Activated CD4-positive, alpha-beta T cell treated with anti-CD3 and anti-CD28 coated beads, Interleukin-2, amount 50 U/mL, for 16 hours (primary cell): ENCODE measurements at places on chromosomes 12 and 14.

GRCh38 chr14:22798528-22798927 is 16.7 kb downstream of the SLC7A7 start:
- DNase-seq, result no peak

- no peak for DNase-seq
Observed at GRCh38 chr14:93054006-93054405, 61.7 kb downstream of the ITPK1 start.

- peak; percentile 25 for DNase-seq
Observed at GRCh38 chr12:112980491-112981158, 2.3 kb downstream of the OAS2 start.

GRCh38 chr12:38328306-38328895 is 11.8 kb downstream of the ALG10B start:
- DNase-seq, result peak; percentile 35

- no peak for DNase-seq
Observed at GRCh38 chr14:65704437-65704836, 291.9 kb downstream of the FUT8 start.

GRCh38 chr14:71203306-71203705 is 296.0 kb downstream of the PCNX1 start:
- no peak for DNase-seq

DNA sequence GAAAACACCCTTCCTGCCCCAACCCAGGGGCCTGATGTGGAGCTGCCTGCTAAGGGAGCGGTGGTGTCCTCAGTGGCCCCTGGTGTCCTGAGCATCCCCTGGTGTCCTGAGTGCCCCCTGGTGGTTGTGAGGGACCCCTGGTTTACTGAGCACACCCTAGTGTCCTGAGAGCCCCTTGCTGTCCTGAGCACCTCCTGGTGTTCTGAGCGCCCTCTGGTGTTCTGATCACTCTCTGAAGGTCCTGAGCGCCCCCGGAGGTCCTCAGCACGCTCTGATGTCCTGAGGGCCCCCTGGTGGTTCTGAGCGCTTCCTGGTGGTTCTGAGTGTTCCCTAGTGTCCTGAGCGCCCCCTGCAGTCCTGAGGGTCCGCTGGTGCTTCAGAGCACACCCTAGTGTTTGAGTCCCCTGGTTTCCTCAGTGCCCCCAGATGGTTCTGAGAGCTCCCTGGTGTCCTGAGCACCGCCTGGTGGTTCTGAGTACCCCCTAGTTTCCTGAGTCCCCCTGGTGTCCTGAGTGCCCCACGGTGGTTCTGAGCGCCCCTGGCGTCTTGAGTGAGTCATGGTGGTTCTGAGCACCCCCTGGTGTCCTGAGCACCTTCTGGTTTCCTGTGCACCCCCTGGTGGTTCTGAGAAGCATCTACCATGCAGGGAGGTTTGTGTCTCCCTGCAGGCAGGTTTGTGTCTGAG is 1004.2 kb downstream of the TMEM121 start:
- peak; percentile 47 for DNase-seq

- no peak for DNase-seq
Observed at GRCh38 chr12:49854976-49855375, 12.1 kb upstream of the BCDIN3D start.

DNA sequence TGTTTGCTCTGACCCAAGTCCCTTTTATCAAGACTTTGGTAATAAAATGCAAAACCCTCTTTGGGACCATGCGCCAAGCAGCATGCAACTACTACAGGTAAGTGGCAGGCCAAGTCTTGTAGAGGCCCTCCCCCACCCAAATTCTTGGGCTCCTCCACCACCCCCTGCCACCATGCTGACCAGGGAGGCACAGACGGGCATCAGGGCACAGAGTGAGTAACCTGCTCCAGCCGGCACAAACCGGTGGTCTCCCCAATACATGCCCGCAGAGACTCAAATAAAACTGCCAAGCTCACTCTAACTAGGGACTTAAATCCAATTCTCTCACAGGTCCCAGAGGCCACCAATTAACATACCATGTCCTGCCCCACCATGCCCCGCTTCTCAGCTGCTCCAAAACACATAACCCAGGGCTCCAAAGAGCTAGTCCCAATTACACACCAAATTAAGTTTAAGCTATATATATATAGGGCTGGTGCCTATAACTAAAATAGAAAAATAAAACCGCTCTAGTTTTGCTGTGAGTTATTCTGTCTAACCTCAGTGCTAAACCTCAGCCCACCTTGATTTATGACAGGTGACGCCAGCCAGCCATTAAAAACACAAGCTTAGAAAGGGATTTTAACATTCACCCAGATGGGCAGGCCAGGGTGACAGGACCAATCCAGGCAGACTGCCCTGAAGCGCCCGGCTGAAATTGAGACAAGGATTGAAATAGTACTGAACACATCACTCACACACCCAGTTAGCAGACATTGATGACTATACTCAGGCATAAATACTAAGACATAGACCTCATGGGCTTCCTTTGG is 81.0 kb downstream of the CLMN start:
- DNase-seq, result no peak

GRCh38 chr12:91900971-91901370 is 244.7 kb downstream of the BTG1 start:
- no peak for DNase-seq

DNA sequence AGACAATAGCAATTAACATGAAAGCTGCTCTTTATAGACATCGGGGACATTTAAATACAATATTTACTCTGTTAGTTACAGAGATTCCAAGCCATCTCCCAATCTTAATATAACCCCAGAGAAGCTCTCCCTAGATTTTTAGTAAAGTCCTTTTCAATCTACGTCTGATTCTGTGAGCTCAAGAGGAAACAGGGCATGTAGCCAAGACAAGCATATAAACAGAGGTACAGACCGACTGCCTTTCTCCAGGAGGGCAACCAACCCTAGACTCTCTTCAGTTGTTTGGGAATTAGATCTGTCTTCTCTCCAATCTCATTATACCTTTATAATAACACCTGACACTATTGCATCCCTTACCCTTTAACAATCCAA is 57.4 kb downstream of the TMTC1 start:
- DNase-seq, result no peak

DNA sequence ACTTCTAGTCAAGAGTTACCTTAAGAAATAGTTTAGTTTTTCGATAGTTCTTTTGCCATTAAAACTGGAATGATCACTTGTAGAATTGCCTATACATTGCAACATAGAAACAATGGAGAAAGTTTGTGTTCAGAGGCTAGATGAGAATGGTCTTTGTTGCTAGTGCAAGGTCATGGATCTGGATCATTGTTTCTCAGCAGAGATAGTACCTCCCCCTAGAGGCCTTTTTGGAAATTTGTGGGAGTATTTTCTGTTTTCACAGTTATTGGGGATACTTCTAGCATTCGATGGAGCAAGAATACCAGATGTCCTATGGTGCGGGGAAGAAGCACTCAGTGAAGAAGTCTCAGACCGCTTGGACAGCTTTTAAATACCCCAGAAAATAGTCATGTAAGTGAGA is 138.8 kb upstream of the HMGA2 start:
- DNase-seq, result peak; percentile 13

- no peak for DNase-seq
Observed at GRCh38 chr12:6552140-6552551, 3.7 kb downstream of the IFFO1 start.

DNA sequence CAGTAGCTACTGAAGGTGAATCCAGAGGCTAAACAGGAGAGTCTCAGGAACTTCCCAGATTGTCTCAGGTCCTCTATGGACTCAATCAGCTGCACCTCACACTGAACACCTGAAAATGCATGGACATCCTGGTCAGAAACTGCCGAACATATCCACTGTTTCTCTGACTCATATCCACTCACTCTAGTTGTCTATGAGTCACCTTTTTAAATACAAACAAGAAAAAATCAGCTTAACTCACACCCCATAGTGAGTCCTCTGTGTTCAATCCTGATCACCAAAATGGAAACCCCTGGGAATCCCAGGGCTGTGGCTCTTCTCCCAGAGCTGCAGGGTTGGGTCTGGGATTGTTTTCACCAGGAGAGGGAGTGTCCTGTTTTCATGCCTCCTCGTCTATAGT is 556.7 kb downstream of the TMEM121 start:
- no peak for DNase-seq

DNA sequence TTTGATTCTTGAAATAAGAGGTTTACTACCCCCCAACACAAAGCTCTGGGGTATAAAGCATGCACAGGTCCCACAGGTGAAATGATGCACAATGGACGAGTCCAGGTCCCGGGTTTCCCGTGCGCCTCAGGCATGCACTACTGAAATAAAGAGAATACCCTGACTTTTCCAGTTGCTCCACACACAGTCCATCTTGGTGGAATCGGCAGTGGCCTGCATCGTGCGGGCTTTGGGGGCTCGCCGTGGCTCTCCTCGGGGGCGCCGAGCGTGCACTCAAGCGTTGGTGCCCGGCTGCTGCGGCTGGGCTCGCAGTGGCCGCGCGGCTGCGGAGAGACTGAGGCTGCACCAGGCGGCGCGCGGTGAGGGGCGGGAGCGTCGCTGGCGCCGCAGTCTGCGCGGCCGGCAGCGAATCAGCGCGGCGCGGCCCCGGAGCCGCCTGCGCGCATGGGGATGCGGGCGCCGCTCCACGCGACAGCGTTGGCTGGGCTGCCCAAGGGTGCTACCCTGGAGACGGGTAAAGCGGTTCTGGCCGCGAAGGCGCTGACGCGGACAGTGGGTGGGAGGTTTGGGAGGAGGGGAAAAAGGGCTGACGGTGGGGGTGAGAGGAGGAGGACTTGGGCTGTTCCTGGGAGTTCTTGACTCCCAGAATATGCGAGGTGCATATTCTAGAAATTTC is 53.8 kb upstream of the CCDC175 start:
- DNase-seq, result no peak

GRCh38 chr14:32085845-32086383 is 8.8 kb downstream of the ARHGAP5 start:
- no peak for DNase-seq

DNA sequence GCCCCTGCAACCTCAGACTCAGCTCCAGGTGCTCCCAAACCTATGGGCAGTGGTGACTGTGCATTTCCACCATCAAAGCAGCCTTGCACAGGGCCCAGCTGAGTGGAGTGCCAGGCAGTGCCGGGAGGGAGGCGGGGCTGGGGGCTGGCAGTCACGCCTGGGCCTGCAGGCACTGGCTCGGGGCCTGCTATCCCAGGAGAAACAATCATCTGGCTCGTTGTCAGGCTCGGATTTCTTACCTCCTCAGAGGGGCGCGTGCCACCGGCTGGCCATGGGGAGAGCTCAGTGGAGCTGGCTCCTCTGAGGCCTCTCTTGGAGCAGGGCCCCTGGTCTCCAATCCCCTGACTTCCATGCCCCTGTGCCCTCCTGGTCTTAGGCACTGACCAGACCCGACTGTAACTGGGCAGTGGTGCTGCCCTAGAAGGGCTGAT is 20.2 kb upstream of the PPP1R13B start:
- no peak for DNase-seq

DNA sequence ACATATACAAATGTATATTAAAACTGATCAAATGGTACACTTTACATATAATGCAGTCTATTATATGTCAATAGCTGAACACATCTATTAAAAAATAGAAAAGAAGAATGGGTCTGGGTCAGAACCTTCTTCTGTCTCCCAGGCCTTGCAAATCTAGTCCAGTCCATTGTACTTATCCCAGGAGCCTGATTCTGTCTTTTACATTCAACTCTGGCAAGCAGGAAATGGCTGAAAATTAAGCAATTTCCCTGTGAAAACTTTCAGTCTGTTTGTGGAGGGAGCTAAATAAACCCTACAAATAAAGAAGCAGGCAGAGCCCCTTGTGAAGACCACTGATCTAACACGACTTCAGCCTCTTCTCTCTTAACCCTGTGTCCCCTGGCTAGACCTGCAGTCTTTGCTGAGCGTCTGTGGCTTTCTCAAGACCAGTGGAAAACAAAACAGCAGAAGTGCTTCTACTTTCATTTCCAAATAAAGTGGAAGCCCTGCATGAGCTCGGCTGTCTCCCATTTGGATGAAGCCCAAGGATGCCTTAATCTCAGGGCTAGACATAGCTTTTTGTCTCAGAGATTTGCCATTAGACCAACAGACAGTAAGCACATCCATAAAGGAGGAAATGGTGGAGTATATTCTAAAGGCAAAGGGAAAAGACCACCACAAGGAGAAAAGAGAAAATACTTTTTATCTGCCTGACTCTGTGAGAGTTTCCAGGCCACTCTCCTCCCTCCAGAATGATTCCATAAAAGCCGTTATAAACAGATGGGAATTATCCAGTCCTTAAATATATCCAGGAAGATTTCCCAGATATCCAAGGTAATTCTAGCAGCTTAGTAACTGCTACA is 48.2 kb downstream of the CRACR2A start:
- no peak for DNase-seq

DNA sequence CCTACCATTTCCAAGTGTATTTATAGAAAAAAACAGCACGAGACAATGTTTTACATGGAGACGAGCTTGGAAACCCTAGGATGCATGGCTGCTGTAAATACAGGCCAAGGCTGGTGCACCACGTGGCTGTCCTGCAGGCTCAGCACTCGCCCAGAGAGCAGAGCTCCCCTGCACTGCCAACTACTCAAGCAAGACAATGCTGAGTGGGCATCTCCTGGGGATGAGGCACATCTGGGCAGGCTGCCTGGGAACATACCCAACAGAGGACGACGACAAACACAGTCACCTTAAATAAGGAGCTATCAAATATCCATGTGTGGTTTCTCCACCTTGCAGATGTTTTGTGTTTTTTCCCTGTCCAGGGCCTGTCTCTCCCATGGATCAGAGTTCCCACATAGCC is 128.3 kb upstream of the PRMT8 start:
- no peak for DNase-seq

DNA sequence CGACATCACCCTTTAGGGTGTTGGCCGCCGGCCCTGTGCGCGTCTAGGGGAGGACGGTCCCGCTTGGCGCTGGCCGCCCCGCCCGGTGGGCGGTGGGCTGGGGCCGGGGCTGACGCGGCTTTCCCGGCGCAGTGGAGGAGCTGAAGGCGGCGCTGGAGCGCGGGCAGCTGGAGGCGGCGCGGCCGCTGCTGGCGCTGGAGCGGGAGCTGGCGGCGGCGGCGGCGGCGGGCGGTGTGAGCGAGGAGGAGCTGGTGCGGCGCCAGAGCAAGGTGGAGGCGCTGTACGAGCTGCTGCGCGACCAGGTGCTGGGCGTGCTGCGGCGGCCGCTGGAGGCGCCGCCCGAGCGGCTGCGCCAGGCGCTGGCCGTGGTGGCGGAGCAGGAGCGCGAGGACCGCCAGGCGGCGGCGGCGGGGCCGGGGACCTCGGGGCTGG is 3.6 kb downstream of the TNFAIP2 start:
- DNase-seq, result no peak

GRCh38 chr12:33182485-33182884 is 257.1 kb downstream of the SYT10 start:
- no peak for DNase-seq

GRCh38 chr12:63846238-63846967 is 1.9 kb downstream of the SRGAP1 start:
- DNase-seq, result no peak
